ENCODE measurements at places on chromosomes 5 and 9.

DNA sequence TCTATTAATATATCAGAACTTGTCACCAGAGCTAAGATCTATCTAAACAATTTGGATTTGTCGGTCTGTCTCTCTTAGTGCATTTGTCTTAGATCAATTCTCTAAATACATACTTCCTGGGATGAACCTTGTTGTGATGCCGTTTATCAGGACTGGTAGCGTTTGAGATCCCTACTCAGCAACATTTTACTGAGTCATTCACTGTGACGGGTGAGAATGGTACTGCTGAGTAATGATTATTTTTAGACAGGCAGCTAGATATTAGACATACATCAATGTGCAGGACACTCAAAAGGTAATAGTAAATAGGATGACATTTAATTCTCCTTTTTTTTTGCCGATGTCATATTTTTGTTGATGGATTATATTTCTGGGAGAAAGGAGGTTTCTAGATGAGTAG, 209.0 kb downstream of the CSNK1G3 start:
- DNase-seq: no peak

- no peak for DNase-seq
These were observed 2.0 kb downstream of the TMEM268 start for GRCh38 chr9:114613087-114613486.

- DNase-seq: no peak
These were observed 7.4 kb downstream of the F2RL2 start for GRCh38 chr5:76615759-76616158.

GRCh38 chr9:114321759-114322158, 1.1 kb upstream of the ORM1 start:
- DNase-seq: no peak

- no peak for DNase-seq
These were observed 327.0 kb upstream of the TNC start for GRCh38 chr9:115444959-115445358.

- no peak for DNase-seq
These were observed 11.3 kb upstream of the IGFBPL1 start for GRCh38 chr9:38435521-38435920.

GRCh38 chr5:22779499-22779898, 73.6 kb downstream of the CDH12 start:
- DNase-seq: no peak

- DNase-seq: no peak
These were observed 15.6 kb downstream of the TICAM2 start for GRCh38 chr5:115586525-115587146.

DNA sequence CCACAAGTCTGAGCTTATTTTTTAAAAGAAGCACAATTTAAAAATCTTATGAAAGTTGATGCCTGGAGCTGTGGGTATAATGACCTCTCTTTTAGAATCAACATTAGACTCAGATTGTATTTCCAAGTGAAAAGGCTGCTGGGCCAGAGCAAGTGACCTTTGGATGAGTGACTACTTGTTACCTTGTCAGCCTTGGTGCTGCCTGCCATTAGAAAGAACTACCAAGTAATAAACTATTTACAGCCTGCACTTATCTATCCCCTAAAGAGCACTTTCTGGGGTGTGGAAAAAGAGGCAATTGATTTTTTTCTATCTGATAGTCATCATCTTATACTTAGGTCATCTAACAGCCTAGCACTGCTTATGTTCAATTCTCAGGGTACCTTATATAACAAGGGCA, 134.9 kb upstream of the FBXL17 start:
- DNase-seq: no peak

DNA sequence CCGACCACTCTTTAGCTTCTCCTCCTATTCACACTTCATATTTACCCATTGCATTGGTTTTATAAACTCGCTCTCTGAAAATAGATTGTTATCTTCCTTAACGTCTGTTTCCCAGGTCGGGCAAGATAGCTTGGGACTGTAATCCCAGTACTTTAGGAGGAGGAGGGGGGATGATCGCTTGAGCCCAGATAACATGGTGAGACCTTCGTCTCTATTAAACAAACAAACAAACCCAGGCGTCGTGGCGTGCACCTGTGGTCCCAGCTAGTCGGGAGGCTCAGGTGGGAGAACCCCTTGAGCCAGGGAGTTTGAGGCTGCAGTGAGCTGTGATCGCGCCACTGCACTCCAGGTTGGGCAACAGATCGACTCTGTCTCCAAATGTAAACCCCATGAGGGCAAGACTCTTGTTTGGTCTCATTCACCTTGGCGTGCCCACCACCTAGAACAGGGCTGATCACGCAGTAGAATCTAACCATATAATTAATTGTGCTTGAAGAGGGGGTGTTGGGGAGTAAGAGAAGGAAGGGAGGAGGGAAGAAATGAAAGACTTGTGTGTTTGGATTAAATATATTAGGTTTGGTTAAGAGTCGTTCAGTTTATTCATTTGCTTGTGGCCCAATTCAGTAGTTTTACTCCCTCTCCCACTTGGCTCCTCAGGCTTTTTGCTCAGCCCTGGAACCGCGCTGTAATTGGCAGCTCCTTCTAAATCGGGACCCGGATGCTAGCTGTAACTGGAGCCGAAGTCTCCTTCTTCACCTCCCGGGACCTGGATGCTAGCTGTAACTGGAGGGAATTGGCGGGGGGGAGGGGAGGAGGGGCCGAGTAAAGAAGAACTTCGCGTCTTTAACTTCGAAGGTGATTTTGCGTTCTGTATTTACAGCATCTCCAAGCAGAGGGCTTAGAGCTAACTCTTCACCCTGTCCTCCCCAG, 24.9 kb downstream of the CDKN2A start:
- no peak for DNase-seq

GRCh38 chr9:16364347-16364746, 506.1 kb downstream of the BNC2 start:
- no peak for DNase-seq

- no peak for DNase-seq
These were observed 720 bp downstream of the NOTCH1 start for GRCh38 chr9:136544964-136545691.

DNA sequence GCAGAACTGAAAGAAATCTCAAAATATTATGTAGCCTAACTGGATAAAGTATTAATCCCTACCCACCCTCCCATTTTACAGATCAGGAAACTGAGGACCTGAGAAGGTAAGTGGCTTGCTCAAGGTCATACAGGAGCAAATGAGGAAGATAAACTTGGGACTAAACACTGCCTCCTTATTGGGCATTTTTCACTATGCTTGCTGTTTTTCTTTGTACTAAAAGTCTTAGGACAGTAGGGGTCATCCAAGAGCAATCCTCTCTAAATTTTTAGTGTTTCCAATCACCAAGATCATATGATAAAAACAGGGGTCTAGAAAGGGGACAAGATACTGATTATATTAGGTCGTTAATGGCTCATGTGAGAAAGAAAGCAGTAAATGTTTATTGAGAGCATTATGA, 80.8 kb downstream of the RORB start:
- no peak for DNase-seq

DNA sequence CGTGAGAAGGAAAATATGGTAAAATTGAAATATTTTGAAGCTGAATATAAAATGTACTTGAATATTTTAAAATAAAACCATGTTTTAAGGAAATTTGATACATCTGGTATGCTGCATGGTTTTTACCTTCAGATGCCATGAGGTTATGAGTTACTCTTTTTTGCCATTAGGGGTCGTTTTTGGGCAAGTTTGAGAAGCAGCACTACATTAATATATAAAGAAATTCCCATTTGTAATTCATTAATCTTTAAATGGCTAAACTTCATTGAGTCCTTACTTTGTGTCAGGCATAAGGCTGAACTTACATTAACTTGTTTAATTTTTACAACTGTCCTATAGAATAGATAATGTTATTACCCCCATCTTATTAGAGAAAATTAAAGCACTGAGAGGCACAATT, 152.3 kb downstream of the KDM4C start:
- DNase-seq: no peak

DNA sequence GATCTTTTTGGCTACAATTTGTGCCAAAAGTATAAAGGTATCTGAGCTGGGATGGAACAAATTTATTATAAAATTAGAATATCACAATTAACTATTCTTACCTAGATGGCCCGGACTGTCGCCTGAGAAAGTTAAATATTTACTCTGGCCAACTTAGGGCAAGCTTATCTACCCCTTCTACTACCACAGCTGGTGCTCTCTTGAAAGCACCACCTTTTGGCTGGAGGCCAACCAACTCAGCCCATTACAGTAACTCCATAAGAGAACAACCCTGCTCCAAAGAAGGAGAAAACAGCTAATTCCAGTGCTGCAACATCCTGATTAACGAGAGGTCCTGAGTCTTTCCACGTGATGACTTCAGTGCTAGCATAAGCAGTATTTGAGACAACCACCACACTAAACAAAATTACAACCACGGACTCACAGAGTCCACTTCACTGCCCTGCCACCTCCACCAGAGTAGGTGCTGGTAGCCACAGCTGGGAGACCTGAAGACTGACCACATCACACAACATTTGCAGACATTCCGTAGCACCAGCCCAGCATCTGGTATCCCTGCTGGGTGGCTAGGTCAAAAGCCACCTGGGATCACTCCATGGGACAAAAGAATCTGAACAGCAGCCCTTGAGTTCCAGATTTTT, 43.2 kb downstream of the RGMB start:
- DNase-seq: no peak

DNA sequence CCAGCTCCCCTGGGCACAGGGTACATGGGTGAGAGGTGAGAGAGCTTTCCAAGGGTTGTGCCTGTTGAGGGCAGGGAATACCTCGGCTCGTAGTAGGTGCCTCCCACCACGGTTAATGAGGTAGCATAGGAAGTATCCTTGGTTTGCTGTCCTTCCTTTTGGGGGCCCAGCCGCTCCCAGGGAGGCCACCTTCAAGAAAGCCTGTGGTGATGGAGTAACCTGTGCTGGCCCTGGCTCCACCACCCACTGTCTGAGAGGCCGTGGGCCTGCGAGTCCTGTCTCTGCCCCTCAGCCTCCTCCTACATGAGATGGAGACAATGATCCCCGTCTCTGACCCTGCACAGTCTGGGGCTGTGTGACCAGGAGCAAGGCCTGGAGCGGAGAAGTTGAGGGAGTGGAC, 40.8 kb downstream of the COL27A1 start:
- no peak for DNase-seq

Measured in CD4-positive, alpha-beta T cell treated with Interleukin-15 for 1 hour (primary cell).